ENCODE measurements at places on chromosomes 16 and 17.

DNA sequence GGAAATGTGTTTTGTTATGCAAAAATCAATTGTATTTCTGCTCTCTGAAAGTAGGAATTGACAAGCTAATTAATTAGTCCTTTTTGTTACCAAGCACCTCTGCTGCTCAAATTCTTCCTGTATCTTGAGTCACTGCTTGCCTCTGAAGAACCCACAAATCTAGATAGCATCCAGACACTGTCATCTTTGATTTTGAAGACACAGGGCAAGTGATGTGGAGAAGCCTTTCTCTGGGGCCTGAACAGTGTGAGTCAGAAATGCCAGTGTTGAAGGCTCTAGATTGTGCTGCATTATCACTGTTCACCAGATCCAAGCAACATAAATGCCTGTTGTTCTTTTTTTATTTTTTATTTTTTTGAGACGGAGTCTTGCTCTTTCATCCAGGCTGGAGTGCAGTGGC lies 10.9 kb upstream of the ST6GALNAC1 start:
- DNase-seq, result no peak

DNA sequence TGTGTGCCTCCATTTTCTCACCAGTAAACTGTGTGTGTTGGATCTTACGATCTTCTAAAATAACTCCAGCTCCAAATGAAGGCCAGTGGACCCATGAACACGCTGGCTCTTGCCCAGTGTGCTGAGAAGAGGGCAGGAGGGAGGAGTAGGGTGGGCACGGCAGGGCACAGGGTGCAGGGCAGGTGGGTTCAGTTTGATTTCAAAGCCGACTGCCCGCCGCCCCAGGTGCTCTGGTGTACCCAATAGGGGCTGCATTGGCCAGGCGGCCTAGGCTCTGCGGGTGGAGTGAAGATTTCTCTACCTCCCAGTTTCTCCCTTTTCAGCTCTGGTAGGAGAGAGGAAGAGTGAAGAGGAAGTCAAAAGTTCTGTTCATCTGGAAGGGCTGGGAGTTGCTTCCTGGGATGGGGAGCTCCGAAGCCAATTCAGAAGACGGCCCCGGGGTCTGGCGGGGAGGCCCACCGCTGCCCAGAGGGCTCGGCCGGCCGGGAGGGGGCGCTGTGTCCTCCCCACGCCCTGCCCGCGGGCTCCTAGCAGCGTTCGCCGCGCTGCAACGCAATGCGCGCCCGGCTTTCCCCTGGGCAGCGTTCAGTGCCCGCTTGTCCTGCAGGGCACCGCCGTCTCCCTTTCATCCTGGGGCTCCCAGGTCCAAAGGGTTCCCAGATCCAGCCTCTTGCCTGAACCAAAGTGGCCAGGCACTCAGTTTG lies 1.1 kb upstream of the CRHR1 start:
- peak; percentile 51 for DNase-seq

GRCh38 chr16:89612415-89613166 lies 851 bp upstream of the DPEP1 start:
- no peak for DNase-seq

DNA sequence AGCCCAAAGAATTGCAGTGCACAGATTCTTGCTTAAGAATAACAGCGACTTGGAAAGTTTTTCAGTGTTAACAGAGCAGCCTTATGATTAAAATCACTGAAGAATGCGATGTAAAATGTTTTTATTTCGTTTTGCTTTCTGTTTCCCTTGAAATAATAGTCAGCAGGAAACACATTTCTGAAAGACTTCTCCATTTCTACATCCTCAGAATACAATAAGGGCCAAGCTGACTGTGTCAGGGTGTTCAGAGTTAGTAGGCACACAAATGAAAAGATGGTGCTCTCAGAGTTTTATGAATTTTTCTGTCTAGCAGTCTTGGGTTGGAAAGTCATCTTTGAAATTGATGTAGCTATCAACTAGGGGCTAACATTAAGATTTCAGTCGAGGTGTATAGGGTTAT lies 582.9 kb upstream of the RBFOX1 start:
- no peak for DNase-seq

DNA sequence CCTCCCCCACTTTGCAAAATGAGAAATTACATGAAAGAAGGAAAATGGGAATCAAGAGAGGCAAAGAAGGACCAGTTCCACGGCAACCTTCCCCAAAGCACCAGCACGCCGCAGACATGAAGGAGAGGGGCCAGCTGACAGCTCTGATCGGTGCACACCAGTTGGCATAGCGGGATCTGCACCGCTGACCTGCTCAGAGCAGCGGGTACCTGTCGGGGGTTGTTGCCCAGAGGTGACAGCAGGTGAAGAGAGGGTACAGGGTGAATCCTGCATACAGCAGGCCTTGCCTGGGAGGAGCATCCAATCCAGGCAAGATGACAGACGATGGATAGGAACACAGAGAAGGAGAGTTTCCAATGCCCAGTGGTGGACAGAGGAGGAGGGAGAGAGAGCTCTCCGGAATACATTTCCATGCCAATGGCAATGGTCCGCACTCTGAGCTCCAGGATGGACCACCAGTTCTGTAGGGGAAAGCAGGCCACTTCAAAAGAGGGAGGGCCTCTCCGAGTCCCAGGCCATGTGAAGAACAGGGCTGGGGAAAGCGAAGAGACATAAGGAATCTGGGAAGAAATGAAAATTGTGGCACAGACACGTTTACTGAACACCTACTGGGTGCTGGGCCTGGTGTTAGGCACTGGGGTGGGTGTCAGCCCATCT lies 24.0 kb downstream of the CEP295NL start:
- no peak for DNase-seq

- DNase-seq, result no peak
Observed at GRCh38 chr17:28338056-28338768, 2.7 kb downstream of the TNFAIP1 start.

GRCh38 chr16:85720302-85720637 lies 30.6 kb downstream of the C16orf74 start:
- DNase-seq, result no peak

- DNase-seq, result no peak
Observed at GRCh38 chr16:78709137-78709884, 609.9 kb downstream of the WWOX start.

GRCh38 chr16:29894352-29894751 lies 5.0 kb downstream of the SEZ6L2 start:
- DNase-seq, result no peak

DNA sequence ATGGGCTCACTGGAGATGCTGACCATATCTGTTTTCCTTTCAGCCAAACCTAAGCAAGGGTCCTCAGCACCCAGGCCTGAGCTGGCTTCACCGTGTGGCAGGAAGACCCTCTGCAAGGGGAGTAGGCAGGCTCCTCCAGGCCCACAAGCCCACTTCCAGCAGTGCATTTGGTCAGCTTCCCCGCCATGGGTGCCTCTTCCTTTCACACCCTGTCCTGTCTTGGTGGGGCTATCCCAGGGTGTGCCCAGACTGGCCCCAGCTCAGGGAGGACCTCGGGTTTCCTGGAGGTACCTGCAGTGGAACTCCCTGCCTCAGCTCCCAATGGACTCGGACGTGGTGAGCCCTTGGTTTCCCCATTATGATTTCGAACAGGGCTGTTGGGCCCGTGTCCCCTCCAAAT lies 12.7 kb upstream of the KRTAP17-1 start:
- DNase-seq, result no peak

DNA sequence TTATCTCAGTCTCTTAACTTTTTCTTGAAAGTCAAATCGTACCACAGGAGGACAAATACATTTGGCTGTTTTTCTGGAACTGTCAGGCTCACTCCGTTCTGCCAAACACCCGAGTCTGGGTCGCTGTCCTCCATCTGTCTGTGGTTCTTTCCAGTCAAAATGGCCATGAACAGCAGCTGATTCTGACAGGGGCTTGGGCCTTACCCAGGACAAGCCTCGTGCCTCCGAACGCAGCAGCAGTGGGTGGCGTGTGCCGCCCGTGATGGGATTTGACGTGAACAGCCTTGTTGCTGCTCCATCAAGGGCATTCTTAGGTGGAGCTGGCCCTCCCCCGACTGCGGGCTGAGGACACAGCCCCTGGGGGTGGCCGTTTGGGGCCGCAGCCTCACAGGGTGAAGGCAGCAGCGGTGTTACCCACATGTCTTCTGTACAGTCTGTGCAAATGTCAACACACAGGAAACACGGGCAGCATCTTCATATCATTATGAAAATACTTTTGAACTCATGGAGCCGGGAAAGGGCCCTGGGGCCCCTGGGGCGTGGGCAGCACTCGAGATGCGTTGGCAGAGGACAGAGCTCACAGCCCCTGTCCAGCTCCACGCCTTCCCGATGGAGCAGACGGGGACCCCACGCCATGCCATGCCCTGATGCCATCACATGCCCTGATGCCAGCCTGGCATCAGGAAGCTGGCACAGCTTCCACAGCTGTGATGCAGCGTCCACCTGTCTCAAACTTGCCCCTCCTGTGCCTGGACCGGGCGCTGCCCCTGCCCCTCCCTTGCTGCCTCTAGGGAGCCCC lies 8.6 kb upstream of the ACSF3 start:
- DNase-seq, result no peak

DNA sequence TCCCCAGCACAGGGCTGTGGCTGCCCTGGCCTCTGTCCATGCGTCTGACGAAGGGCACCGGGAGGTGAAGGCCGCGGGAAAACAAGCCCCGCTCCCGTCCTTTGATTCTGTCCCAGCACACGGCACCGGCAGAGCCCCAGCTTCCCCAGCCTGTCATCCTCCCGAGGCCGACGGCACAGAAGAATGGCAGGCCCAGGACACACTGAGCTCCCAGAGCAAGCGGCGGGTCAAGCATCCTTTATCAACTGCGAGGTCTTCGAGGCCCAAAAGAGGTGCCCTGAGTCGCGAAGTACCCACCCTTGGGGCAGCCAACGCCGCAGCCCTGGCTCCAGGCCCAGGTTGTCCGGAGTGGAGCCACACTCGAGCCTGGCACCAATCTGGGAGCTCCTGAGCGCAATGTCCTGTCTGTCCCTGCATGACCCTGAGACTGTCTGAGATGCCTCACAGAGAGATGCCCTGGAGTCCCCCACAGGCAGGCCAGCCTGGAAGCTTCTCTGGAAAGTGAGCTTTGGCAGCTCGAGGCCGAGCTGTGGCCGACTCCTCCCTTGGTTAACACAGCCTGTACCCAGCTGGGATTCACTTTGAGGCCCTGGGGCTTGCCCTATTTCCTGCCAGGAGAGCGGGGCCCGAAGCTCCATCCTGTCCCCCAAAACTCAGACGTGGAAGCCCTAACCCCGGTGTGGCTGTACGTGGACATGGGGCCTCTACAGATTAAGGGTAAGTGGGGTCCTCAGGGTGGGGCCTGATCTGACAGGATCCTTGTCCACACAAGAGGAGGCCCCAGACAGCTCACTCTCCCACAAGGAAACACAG lies 23.3 kb downstream of the SLC7A5 start:
- DNase-seq, result no peak
